ENCODE measurements at places on chromosomes 11 and 22.
A peak's percentile ranks its signal among the peaks of the same experiment; 100 is the strongest.

DNA sequence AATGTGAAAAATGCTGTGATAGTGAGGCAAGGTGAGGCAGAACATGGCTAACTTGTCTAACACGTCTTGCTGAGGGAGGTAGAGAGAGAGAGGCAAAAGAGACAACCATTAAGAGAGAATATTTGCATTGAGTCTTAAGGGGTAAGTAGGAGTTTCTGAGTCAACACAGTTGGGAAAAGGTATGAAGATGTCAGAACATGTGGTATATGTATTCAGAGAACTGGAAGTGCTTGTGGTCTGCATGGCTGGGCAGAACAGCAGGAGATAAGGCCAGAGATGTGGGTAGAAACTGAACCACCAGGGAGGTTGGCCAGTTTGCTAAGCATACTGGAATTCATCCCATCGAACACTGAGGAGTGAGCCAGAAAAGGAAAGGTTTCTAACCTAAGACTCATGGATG is 25.0 kb upstream of the SLC5A1 start:
- DNase-seq = no peak

- no peak for DNase-seq
Measured at GRCh38 chr11:100719362-100719761, 32.3 kb downstream of the ARHGAP42 start.

DNA sequence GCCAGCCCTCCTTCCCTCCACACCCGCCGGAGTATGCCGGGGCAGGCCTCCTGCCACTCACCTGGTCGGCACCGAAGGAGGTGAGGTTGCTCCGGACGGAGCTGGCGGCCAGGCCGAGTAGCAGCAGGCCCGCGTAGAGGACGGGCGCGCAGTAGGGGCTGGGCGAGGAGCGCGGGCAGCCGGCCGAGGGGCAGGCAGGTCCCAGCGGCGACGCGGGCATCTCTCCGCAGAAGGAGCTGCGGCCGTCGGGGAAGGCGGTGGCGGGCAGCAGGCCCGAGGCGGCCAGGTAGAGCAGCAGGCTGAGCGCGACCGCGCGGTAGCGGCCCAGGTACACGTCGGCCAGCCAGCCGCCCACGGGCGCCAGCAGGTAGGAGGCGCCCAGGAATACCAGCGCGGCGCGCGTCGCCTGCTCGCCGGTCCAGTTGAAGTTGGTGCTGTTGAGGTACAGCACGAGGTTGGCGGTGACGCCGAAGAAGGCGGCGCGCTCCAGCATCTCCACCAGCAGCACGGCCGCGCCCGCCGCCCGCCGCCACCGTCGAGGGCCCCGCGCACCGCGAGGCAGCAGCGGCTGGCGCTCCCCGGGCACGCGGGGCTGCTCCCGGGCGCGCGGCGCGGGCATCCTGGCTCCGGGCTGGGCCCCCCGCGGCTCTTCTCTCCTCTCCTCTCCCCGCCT is 907 bp downstream of the SLC15A3 start:
- peak; percentile 60 for DNase-seq

DNA sequence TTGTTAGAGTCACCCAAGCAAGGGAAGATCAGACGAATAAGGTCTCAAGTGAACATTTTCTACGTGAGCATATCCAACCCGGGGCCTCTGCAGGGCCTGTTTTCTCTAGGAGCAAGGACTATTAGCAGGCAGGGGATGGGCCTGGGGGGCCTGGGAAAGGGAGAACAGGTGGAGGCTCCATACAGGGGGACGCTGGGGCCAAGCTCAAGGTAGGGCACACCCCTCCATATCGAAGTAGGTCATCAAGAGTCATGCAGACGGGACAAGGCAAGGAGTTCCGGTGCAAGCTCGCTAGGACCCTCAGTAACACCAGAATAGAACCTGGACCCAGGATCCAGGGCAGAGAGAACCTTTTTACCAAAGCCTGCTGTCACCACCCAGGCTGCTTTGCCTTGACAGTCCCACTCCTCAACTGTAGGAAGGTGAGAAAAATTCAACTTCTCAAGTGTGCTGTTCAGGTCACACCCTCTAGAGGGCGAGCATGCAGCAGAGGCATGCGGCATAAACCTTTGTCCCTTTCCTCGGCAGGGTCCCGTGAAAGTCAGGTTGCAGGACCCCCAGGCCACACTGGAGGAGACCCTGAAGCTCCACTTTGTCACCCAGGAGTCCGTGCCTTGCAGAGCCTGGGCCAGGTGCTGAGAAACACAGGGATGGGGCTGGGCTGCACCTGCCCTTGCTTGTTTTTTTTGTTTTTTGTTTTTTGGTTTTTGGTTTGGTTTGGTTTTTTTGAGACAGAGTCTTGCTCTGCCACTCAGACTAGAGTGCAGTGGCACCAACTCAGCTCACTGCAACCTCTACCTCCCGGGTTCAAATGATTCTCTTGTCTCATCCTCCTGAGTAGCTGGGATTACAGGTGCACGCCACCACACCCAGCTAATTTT is 8.6 kb upstream of the APOBEC3B start:
- peak; percentile 62 for DNase-seq

GRCh38 chr11:20156280-20156875 is 3.9 kb downstream of the DBX1 start:
- DNase-seq = peak; percentile 36

GRCh38 chr11:123218451-123218850 is 23.4 kb upstream of the CLMP start:
- no peak for DNase-seq

- DNase-seq = peak; percentile 69
Measured at GRCh38 chr22:35961480-35962295, 66.9 kb downstream of the RBFOX2 start.

- DNase-seq = no peak
Measured at GRCh38 chr22:29053048-29053702, 8.5 kb downstream of the C22orf31 start.

- DNase-seq = no peak
Measured at GRCh38 chr11:111718436-111718835, 47.8 kb downstream of the PPP2R1B start.

DNA sequence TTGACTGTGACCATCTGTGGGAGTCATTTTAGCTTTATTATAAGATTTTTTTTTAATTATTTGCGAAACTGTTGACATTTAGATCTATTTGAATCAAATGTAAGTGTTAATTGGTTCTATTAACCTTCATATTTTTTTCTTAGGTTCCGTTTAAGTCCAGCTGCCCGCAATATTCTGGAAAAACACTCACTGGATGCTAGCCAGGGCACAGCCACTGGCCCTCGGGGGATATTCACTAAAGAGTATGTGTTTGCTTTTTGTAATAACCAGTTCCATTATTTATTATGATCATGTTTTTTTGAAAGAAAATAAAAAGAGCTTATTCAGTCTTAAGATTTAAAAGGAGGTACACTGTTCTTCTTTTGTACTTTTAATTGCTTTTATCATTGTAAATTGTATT is 43.9 kb downstream of the PDHX start:
- DNase-seq = no peak

- no peak for DNase-seq
Measured at GRCh38 chr11:69828971-69829344, 9.7 kb upstream of the FGF3 start.

- DNase-seq = no peak
Measured at GRCh38 chr22:47130883-47131631, 368.6 kb downstream of the TBC1D22A start.

- DNase-seq = no peak
Measured at GRCh38 chr22:30224161-30224857, 22.2 kb downstream of the LIF start.

GRCh38 chr11:121587182-121587581 is 134.4 kb upstream of the SORL1-AS1 start:
- no peak for DNase-seq

DNA sequence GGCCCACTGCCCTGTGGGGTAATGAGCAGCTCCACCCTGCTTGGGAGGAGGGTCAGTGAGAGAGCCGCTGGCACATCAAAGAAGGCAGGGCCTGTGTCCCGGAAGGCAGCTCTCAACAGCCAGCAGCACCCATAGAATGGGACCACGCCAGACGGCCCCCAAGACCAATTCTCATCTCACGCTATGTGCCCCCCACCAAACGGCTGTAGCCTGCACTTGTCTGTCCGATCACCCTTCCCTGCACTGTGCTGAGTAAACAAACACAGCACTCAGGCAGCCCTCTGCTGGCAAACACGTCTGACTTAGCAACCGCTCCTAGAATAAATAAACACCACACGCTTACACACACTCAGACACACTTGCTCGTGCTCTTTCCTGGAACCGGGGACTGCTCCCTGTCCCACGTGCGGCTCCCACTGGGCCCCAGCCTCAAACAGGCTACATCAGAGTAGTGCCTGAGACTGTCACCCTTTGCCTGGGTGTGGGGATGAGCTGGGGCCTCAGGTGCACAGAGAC is 53.2 kb upstream of the CDON start:
- DNase-seq = peak; percentile 61

GRCh38 chr11:65553301-65554001 is 4.7 kb downstream of the LTBP3 start:
- DNase-seq = no peak

DNA sequence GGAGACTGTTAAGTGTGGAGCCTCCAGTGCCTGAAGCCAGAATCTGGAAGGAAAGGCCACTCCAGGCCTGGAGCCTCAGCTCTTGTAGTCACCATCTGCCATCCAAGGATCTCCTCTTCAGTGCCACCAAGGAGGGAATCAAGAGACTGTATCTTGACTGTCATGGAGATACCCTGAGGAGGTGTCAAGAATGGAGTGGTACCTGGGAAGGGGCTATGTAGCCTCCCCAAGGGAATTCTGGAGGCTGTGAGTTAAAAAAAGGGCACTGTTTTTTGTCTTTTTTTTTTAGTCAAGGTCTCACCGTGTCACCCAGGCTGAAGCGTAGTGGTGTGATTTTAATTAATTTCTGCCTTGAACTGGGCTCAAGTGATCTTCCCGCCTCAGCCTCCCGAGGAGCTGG is 3.2 kb upstream of the C22orf15 start:
- DNase-seq = no peak

GRCh38 chr11:69343401-69344321 is 49.7 kb downstream of the MYEOV start:
- DNase-seq = no peak

GRCh38 chr11:46684367-46684766 is 16.1 kb downstream of the ARHGAP1 start:
- no peak for DNase-seq

GRCh38 chr11:119652907-119653659 is 75.9 kb downstream of the NECTIN1 start:
- DNase-seq = no peak

DNA sequence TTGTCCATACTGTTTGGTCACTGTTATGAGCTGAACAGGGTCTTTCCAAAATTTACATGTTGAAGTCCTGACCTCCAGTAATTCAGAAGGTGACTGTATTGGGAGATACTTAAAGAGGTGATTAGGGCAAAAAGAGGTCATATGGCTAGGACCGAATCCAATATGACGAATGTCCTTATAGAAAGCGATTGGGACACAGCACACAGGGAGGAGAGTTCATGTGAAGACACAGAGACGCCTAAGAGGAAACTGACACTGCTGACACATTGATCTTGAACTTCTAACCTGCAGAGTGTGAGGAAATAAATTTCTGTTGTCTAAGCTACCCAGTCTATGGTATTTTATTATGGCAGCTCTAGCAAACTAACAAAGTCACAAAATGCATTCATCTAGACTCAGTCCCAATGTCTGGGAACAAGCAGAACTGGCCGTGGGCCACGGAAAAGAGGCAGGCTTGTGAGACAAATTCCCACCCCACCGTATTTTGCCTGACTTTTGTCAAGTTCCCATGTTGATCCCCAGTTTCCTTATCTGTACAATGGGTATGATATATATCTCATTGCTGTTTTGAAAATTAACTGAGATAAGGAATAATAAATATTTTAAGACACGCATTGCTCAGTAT is 295.0 kb downstream of the NTM start:
- no peak for DNase-seq

DNA sequence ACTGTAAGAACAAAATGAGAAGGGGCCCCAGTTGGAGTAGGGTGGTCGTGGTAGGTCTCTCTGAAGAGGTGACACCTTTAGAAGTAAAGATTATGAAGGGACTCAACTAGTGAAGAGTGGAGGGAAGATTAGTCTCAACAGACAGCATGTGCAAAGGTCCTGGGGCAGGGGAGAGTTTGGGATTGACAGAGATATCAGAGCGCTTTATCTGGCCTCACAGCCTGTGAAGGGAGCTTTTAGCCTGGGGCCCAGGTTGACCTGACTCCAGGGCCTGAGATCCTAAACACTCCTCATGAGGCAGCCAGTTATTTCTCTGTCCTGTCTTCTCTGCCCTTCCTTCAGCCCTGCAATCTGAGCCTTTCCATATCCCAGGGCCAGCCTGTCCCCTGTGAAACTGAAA is 16.2 kb downstream of the FGF3 start:
- DNase-seq = no peak

GRCh38 chr11:8867931-8868631 is 42.9 kb upstream of the AKIP1 start:
- DNase-seq = no peak

DNA sequence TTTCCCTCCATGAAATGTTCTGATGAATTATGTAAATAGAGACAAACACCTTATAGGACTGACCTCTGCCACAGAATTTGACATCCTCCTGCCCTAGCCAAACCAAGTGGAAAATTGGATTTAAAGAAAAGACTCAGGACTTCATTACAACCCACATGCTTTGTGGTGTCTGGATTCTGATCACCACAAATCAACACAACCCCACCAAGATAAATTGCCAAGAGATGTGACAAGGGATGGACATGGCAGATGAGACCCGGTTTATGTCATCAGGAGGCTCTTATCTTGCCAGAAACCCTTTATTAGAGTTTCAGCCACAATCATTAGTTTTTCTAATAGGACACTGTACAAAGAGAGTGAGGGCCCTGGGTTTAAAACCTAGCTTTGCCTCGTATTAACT is 57.9 kb upstream of the SLC6A5 start:
- DNase-seq = no peak

GRCh38 chr11:62567018-62567633 is 6.6 kb downstream of the EEF1G start:
- DNase-seq = no peak

GRCh38 chr11:112302226-112302868 is 41.7 kb upstream of the PLET1 start:
- DNase-seq = no peak

DNA sequence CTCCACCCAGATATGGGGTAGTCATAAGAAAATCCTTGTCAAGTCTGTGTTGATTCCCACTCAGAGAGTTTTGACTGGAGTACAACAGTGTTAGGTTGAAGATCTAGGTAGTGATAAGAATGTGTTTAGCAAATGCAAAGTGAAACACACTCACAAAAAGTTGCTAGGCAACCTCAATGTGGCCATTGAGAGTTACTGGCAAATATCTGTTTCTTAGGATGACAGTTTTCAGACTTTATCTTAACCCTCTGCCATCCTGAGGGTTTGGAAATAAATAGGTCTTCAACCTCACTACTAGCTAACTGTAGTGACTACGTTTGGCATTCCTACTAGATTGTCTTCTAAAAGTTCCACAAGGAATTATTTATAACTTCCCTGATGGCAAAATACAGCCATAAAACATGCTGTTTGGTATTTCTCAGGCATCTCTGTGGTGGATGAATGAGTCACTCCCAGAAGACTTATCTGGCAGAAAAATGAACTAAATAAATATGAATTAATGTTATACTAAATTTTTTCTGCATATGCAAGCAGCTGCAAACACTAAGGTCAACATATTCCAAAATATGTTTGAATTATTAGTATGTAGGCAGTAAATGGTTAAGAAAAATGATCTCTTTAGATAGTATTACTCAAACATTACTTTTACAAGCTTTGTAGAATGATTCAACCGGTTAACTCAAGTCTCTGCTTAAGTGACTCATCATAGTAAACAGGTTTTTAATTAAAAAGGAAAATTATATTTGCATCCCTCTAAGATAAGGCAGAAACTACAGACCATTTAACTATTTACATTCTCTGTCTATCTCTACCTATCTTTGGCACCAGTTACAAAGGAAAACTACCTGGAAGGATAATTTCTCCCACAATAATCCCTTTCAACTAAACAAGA is 17.1 kb upstream of the SYTL2 start:
- DNase-seq = no peak
